ENCODE measurements at places on chromosomes 6 and 20. TPM values are rescaled to one million over a fixed set of nuclear protein-coding genes. Genes with fewer than 3 reads are reported as not detected.

GRCh38 chr6:40325791-40326190, 261.4 kb downstream of the LRFN2 start:
- no peak for DNase-seq

NMBR gene
- not detected for total RNA-seq

DNA sequence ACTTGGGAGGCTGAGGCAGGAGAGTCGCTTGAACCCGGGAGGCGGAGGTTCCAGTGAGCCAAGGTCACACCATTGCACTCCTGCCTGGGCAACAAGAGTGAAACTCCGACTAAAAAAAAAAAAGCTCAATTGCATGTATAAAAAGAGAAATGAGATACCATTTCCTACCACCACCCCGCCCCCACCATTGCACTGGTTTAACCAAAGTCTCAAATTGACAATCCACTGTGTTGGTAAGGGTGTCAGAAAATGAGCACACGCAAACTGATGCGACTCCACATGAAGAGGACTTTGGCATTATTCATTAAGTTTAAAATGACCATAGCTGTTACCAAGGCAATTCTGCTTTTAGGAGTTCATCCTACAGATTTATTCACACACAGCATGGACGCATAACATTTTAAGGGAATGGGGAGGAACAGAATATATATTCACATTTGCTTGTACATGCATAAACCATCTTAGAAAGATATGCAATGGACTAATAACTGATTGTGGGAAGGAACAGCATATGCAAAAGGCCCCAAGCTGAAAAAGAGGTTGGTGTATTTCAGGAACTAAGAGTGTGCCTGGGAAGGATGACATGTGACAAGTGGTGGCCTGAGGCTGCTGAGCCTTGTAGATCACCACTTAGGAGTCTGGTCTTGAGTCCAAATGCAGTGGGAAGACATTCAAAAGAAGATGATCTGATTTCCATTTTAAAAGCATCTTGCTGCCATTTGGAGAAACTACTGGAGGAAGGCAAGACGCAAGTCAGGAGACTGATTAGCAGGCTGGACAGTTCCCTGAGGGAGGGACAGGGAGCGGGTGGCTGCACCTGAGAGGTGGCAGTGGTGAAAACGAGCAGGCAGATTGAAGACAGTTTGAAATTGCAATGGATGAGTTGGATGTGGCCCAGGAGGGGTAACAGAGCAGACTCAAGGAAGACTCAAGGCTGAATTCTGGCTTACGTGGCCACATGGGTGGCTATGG, 37.2 kb upstream of the PTPN1 start:
- DNase-seq = no peak

- DNase-seq = no peak
Observed at GRCh38 chr6:142597836-142598235, 296.0 kb downstream of the ADGRG6 start.

DNA sequence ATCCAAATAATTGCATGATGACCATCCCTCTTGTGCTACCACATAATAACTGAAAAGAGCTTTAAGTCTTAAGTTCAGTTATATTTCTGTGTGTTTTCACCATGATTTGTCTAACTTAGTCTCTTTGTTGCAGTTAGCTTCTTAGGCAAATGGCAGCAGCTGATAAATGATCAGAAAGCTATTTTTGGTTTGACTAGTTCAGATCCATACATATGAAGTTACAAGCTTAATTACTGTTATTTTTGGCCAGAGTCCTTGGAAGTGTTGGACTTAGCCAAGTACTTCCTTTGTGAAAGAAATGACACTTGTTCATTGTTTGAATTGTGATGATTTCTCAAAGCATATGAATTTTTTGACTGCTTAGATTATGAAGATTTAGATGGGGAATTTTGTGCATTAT, 54.2 kb downstream of the HIVEP1 start:
- no peak for DNase-seq

- DNase-seq = no peak
Observed at GRCh38 chr6:73497915-73498314, 22.9 kb downstream of the EEF1A1 start.

DNA sequence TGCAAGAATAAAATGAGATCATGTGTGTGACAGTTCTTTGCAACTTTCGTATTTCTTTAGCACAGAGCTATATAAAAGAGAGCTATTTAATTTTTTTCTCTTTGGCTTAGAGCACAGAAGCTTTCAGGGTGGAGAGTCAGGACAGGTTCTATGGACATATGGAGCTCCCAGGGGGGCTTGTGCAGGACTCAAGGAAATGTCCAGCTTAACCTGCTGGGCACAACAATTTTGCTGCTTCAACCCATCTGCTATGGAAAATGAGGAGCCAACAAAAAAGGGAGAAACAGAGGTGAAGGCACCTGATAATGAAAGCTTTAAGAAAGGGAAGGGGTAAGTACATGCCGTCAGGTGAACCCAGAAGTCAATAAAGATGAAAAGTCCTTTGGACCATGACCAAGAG, 5.1 kb upstream of the SNAP25 start:
- DNase-seq = no peak

SUPT3H gene
- 4.7 TPM for total RNA-seq

EGFL8 gene
- total RNA-seq = 8.1 TPM

GRCh38 chr6:36061236-36061635, 33.6 kb downstream of the MAPK14 start:
- DNase-seq = no peak

DNA sequence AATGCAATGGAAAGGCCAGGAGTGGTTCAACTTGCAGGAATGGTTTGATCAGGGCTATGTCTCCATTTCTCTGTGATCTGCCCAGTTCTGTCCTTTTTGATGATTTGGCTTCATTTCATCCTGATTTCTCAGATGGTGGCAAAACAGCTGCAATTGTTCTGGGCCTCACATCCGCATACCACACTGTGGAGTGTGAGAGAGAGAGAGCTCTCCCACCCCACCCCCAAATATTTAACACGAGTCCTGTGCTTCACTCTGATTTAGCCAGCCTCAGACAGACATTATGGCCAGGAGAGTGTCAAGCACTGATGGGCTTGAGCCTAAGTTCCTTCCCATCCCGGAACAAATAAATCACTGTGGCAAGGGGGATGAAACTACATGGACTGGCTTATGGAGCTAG, 284.6 kb downstream of the CDC5L start:
- no peak for DNase-seq

GRCh38 chr6:147407571-147407970, 100.9 kb upstream of the SAMD5 start:
- DNase-seq = no peak

SLC32A1 gene
- total RNA-seq = not detected

SAMD5 gene
- total RNA-seq = 0.34 TPM

CRISP2 gene
- total RNA-seq = not detected

KHDRBS2 gene
- 0.09 TPM for total RNA-seq

HDGFL1 gene
- total RNA-seq = not detected

GDAP1L1 gene
- 0.32 TPM for total RNA-seq

DNA sequence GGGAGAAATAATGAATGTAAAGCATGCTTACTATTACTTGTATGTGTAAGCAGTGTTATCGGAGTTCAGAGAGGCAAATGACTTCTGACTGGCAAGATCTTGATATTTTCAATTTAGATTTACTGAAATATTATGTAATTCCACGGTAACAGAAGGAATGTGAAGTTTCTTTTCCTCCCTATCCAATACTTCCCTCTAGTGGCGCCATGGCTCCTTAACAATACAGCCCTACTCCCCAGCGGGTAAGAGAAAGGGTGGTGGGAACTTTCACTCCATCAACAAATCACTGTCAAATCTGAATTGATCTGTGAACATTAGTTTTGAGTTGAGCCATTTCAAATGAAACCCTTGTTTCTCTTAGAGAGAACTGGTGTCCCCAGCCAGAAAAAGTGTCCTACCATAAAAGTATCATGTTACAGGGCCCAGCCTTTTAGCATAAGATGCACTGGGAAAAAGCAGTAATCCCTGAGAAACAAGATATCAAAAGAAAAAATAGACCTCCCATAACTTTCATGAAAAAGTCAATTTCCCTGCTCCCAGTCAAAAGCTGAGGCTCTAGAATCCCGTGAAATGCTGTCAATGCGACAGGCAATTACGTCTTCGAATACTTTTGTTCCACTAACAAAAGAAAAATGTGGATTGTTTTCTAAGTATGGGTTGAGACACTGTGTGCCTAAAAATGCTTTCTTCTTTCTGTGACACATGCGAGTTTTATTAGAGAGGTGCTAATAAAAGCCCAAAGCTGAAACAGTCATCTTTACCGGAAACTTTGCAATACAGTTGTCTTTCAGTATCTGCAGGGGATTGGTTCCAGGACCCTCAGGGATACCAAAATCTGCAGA, 12.9 kb downstream of the COX7A2 start:
- DNase-seq = no peak

SMOC2 gene
- total RNA-seq = 19.1 TPM

- no peak for DNase-seq
Observed at GRCh38 chr6:45965007-45965406, 50.7 kb downstream of the CLIC5 start.

DNA sequence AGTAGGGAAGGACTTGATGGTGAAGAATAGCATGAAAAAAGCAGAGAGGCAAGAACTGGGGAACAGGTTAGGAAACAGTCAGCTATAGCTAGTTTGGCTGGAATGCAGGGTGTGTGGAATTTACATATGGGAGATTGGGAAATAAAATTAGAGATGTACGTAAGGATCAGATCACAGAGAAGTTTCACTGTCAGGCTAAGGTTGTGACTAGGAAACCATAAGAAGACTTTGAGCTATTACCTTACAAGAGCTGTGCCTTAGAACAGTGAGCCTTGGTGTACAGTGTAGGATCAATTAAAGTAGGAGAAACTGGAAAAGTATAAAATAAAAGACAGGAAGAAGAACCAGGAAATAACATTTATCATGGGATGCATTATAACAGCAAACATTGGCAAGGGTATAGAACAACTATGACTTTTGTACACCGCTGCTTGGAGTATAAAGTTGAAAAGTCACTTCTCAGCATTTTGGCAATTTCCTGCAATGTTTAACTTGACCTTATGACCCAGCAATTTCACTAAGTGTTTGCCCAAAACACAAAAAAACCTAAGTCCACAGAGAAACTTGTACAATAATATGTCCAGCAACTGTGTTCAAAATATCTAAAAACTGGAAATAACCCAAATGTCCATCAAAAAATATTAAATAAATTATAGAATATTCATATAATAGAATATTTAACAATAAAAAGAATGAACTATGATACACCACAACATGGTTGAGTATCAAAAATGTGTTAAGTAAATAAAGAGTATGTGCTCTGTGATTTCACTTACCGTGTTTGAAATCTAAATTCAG, 31.2 kb upstream of the SPTLC3 start:
- DNase-seq = no peak

DNA sequence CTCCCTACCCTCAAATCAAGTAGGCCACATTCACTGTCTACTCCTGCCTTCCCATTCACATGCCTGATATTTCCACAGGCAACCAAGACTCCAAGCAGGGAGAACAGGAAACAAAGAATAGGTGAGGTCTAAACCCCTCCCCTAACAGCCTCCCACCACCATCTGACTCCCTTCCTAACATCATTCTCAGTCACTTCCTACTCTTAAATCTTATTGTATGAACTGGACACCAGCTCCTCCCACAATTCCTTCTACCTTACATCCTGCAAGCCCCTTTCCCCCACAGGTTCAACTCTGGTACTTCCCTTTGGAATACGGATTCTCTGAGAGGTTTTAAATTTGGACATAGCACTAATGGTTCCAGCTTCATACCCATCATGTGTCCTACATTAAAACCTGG, 944 bp upstream of the C6orf136 start:
- DNase-seq = no peak

DNA sequence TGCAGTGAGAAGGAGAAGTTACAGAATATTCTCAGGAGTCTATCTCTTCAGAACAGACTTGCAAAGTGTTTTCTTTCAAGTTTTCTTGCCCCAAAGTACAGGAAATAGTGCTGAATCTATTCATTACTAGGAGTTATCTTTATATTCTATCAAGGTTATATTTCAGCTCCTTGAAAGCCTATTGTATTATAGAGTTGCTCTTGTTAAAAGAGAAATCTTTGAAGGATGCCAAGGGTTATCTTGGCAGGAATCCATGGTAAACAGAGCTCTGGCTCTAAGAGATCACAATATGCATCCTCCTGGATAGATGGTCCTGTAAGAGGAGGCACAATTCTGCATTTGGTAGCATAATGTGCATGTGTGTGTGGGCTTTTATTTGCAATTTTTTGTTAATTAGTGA, 21.2 kb upstream of the SNRPB2 start:
- no peak for DNase-seq

GRCh38 chr20:23128461-23129125, 42.5 kb upstream of the CD93 start:
- no peak for DNase-seq

FAM184A gene
- 1.6 TPM for total RNA-seq

- DNase-seq = no peak
Observed at GRCh38 chr6:88483424-88483823, 317.3 kb upstream of the CNR1 start.

- no peak for DNase-seq
Observed at GRCh38 chr20:35991142-35991771, 22.9 kb downstream of the CNBD2 start.

- DNase-seq = no peak
Observed at GRCh38 chr6:167666571-167667203, 160.0 kb upstream of the AFDN start.

DNA sequence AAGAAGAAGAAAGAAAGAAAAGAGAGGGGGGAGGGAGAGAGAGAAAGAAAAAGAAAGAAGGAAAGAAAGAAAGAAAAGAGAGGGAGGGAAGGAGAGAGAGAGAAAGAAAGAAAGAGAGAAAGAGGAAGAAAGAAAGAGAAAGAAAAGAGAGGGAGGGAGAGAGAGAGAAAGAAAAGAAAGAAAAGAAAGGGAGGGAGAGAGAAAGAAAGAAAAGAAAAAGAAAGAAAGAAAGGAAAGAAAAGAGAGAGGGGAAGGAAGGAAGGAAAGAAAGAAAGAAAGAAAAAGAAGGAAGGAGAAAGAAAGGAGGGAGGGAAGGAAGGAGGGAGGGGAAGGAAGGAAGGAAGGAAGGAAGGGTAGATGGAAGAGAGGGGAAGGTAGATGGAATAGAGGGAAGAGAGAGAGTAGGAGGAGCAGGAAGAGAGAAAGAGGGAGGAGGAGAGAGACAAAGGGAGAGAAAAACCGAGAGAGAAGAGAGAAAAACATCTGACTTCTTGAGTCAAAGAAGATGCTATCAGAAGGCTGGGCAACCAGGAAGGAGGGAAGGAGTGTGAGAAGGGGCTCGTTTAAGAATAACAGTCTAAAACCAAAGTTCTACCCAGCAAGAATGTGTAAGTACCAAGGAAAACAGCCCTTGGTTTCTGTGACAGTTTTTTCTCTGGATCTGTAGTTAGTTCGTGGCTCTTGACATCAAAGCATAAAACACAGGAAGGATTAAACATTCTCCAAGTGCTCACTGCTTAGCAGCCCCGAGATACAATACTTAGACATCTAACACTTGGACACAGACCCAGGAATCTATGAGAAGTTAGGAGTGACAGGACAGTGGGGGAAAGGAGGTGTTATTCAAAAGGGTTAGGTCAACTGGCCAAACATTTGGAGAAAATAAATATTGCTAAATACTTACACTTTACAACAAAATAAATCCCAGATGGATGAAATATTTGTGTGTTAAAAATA, 131.9 kb upstream of the STMND1 start:
- no peak for DNase-seq
